ENCODE measurements at places on chromosomes 13 and 19.

- DNase-seq, result no peak
These were observed 39.7 kb downstream of the KLF2 start for GRCh38 chr19:16364231-16364865.

GRCh38 chr13:85266771-85267170 lies 532.4 kb downstream of the SLITRK6 start:
- no peak for DNase-seq

DNA sequence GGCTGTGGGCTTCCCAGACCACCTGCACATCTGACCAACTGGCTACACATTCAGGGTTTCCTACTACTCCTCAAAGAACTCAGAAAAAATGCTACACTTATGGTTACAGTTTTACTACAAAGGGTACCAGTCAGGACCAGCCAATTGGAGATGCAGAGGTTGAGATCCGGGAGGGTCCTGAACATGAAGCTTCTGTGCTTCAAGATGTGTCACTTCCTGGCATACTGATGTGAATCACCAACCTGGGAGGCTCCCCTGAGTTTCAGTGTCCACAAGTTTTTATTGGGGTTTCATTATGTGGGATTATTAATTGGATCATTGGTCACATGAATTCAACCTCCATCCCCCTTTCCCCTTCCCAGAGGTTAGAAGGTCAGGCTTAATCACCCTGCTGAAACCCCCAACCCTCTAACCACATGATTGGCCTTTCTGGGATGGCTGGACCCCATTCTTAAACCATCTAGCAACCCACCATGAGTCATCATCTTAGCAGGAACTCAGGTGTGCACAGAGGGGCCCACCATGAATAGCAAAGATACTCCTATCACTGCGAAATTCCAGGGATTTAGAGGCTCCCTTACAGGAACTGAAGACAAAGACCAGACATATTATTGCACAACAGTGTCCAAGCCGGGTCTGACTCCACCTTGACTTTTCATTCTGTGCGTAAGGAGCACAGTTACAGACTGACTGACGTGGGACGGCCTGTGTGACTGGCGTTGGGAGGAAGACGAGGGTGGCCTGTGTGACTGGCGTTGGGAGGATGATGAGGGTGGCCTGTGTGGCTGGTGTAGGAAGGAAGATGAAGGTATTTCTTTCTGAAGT lies 90.7 kb downstream of the ATP8A2 start:
- no peak for DNase-seq

DNA sequence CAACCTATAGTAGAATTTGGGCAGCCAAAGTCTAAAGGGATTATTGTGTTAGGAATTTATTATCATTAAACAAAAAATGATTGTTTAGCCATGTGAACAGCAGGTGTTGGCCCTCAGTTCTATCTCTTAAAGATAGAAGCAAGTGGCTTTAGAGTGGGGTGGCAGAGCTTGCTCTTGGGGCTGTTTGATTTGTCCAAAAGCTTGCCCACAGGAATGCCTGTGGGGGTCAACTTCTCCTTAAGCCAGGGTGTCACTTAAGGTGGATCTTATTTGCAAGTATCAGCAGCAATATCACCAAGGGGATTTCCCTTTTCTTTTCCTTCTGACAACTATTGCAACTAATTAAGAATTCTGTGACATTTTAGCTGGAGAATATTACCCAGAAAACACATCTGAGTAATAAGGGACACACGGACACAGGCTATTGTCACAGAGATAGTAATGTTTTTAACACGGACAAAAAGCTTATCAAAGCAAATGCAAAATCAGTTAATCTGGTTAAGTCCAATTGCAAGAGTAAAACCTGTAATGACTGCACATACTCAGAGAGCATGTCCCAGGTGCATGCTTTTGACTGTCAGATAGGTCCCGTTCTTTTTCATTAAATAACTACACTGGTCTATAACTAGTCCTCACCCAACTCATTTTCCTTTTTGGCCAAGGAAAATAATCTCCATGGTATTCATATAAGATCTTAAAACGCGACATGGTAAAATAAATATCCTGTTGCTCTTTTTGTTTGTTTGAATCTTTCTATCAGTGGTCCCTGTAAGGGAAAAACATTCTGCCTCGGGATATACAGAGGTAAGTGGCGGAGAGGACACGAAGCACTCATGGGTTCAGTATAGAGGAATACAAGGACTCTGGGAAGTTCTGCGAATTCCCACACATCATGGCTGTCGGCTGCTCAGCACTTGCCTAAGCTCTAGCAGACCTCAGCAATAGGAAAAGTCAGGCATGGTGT lies 172.1 kb upstream of the RFC3 start:
- no peak for DNase-seq

DNA sequence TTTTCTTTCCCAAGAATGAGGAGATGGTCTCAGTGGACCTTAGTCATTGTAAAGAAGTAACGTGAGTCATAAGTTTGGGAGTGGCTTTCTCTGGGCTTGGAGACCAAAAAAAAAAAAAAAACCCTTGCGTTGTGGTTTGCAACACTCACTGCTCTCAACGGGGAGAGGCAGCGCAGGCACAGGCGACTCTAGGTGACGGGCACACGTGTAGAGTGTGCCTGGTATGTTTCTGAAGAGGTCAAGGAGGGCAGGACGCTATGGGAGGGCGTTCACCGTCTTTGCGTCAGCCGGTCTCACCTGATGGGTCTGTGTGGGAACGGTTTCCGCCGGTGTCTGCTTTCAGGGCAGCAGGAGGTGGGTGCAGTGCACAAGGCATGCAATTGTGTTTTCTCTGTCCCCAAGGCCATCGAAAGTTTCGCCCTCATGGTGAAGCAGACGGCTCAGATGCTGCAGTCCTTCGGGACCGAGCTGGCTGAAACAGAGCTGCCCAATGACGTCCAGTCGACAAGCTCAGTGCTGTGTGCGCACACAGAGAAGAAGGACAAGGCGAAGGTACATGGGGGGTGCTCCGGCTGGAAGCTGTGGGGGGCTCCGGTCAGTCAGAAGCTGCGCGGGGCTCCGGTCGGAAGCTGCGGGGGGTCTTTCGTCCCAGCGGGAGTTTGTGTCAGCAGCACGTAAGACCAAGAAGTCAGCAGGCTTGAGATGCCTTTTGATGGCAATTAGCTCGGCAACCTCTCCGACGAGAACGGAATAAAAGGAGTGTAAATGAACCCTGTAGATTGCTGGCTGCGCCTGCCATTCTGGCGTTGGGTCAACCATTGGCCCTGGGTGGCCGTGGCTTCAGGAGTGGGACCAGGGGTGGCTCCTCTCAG lies 40.8 kb upstream of the F7 start:
- no peak for DNase-seq

DNA sequence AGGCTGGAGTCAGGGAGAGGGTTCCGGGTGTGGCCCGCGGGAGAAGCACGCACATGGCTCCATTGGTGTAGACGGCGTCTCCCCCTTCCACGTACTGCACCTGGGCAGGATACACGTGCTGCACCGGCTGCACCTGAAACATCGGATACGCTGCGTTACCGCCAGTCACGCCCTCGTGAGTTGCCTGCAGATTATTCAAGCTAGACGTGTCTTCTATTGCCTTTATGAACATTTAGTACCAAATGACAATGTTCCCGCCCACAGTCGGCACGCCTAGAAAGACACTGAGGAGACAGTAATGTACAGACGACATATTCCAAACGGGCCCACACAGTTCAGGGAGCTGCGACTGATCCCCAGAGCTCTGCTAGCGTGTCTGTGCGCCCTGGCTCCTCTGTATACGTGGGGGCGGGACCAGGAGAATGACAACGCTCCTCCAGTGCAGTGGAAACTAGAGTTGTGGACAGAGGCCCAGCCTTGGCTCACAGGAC lies 64.1 kb upstream of the RANBP3 start:
- DNase-seq, result no peak

DNA sequence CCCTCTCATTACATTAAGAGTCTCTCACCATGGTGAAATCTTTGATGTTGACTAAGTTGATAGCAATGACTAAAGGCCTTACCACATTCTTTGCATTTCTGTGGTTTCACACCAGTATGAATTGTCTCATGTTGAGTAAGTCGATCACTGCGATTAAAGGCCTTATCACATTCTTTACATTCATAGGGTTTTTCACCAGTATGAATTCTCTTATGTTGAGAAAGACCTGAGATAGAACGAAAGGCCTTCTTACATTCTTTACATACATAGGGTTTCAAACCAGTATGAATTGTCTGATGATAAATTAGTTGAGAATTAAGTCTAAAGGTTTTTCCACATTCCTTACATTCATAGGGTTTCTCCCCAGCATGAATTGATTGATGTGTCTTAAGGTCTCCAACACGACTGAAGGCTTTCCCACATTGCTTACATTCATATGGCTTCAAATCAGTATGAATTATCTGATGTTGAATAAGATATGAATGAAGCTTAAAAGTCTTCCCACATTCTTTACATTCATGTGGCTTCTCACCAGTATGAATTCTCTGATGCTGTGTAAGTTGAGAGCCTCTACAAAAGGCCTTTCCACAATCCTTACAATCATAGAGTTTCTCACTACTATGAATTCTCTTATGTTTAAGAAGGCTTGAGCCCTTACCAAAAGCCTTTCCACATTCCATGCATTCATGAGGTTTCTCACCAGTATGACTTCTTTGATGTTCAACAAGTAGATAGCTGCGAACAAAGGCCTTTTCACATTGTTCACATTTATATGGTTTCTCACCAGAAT lies 45.6 kb downstream of the ZNF283 start:
- no peak for DNase-seq

DNA sequence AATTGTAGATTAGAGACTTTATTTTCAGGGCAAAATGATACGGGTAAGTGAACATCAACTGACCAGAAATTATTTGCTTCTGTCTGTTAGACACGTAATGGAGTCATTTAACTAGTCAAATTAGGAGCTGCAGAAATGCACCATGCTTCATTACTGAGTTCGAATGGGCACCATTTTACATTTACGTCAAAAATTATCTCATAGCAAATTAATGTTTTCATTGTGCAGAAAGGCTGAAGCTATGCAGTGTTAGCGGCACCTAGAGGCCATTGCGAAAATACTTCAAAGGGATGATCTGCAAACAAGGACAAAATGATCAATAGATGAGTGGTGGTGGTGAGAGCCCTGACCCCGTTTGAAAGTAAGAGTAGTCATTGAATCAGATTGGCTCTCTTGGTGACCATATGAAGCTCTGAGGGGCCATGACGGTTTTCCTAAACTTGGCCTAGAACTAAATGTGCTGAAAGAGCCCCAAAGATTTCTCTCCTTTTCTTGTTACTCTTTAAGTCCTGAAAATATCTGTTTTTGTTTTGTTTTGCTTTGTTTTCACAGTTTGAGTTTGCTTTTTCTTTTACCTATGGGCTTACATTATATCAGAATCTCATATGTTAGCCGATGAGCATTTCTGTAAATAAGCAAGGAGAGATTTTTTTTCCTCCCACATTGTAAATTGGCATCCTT lies 277.9 kb downstream of the ZNF536 start:
- DNase-seq, result peak; percentile 15

DNA sequence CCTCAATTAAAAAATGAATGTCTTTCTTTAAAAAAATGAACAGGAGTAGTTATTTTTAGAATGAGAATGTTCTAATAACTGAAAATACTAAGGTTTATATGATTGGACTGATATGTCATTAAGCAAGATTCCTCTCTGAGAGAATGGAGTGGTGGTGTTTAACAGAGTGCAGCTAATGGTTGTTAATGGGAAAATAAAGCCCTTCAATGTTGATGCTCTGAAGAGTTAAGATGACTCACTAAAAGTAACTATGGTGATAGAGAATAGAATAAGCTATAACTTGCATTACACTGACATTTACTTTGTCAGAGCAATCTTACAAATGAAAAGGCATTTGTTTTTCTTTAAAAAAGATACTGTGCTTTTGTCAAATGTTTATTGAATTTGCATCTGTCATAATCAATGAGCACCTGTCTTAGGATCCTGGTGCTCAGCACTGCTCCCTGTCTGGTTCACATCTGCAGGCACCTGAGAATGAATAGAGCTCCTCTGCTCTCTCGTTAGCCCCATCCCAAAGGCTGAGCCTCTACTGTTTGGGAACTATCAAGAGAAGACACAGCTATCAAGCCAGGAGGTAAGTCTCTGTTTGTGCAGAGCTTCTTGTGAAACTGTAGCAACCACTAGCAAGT lies 15.1 kb downstream of the PABPC3 start:
- no peak for DNase-seq

- DNase-seq, result no peak
These were observed 170.0 kb downstream of the COL4A1 start for GRCh38 chr13:110136660-110137585.

DNA sequence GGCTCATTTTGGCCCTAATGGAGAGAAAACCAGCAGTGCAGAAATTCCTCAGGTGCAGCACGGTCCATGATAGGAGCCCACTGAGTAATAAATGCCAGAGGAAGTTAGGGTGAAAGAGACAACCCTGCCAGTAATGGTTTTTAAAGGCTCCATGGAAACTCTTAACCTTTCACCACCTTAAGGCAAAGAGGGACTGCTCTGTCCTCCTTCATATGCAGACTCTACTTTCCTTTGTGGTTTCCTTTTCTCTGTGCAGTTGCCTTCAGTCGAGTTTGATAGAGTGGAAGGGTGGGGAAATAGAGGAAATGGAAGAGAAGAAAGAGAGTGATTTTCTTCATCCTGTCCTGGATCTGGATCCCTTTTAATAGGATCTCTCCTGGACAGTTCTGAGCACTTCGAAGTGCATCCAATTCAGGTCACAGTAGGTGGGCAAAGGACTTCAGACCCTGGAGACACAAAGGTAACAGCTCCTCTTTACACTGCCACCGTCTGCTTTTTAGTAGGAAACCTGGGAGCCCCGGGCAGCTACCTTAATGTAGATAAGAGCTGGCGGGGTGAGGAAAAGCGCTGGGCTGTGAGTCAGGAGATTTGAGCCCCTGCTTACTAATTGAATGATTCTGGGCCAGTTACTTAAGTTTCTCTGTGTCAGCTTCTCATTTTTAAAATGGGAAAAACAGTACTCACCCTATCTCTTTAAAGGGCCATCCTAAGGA lies 294.8 kb downstream of the KCNRG start:
- no peak for DNase-seq

DNA sequence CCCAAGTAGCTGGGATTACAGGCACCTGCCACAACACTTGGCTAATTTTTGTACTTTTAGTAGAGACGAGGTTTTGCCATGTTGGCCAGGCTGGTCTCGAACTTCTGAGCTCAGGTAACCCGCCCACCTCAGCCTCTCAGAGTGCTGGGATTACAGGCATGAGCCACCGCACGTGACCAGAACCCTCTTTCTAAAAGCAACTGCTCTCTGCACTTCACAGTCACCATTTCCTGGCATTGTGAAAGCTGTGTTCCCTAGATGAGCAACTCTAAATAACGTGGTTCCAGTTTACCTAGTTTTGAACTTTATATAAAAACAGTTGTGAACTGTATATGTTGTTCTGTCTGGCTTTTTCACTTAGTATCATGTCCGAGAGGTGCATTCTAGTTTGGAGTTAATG lies 152.9 kb downstream of the SIPA1L3 start:
- DNase-seq, result no peak

Measured in NCI-H2081 (cell line).